Central memory CD8-positive, alpha-beta T cell (primary cell): ENCODE measurements at places on chromosomes 2 and 18.

GRCh38 chr18:7592305-7593071 lies 25.4 kb downstream of the PTPRM start:
- no peak for DNase-seq

- DNase-seq: no peak
Measured at GRCh38 chr18:66727991-66728390, 124.1 kb upstream of the CDH19 start.

DNA sequence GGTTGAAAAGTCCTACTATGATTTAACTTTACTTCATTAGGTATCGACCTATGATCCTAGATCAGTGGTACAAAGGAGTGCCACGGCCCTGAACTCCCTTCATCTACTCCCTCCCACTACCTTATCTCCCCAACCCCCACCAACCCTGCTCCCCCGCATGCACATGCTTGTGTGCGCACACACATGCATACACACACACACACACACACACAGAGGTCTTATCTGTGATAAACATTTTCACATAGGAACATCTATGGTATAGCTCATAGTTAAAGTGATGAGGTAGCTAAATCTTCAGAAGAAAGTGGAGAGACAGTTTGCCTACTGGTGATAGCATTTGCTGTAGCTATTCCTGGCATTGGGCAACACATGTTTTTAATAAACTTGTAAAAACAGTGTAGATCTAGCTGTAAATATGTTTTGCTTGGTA lies 471.3 kb downstream of the ZEB2 start:
- DNase-seq: no peak

GRCh38 chr2:103288696-103289095 lies 526.9 kb downstream of the TMEM182 start:
- DNase-seq: no peak

DNA sequence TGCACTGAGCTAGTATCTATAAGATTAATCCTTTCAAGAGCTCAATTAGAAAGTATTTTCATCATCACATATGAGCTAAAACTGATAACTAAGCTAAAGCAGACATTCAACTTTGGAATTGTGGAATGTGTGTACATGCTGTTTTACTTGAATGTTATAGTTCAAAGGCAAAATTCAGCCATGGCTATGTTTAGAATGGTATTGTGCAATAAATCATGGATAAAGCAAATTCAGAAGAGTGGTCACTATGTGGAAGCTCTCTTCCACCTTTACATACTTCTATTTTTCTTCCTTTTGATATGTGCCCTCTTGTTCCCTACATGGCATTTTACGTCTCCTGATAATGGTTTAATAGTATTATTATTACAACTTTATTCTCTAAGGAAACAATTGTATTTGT lies 1366.3 kb upstream of the LRRTM1 start:
- no peak for DNase-seq
